ENCODE measurements at places on chromosomes 6 and 20. TPM values are rescaled to one million over a fixed set of nuclear protein-coding genes. Genes with fewer than 3 reads are reported as not detected.

Gene C20orf141
- total RNA-seq, result not detected

Gene DEF6
- 27.2 TPM for total RNA-seq

DNA sequence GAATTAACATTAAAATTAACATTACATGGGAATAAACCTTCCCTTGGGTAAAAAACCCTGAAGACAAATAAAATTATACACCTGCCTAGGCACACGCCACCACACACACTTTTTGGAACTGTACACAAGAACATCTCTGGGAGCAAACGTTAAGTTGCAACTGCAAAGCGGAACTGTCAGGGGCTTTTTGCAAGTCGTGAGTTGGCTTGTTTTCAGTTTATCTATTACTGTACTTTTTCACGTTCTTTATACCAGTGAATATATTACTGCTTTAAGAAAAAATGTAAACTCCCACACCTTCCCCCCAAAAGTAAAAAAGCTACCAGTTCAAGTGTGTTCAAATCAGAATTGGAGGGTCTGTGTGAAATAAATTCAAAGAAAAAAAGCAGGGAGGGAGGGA, 65.5 kb upstream of the NFATC2 start:
- DNase-seq, result no peak
- H3K36me3 ChIP-seq, result no peaks in the 10 kb centered on the region
- no peak overlapping the region for H3K4me3 ChIP-seq
- H3K27me3 ChIP-seq, result no peaks in the 10 kb centered on the region

- no peak for DNase-seq
- no peaks in the 10 kb centered on the region for H3K4me1 ChIP-seq
- H3K27me3 ChIP-seq, result no peaks in the 10 kb centered on the region
- H3K36me3 ChIP-seq, result no peaks in the 10 kb centered on the region
- H3K4me3 ChIP-seq, result no peak overlapping the region
- H3K27ac ChIP-seq, result no peak overlapping the region
These were observed 21.6 kb downstream of the SOBP start for GRCh38 chr6:107511511-107511993.

DNA sequence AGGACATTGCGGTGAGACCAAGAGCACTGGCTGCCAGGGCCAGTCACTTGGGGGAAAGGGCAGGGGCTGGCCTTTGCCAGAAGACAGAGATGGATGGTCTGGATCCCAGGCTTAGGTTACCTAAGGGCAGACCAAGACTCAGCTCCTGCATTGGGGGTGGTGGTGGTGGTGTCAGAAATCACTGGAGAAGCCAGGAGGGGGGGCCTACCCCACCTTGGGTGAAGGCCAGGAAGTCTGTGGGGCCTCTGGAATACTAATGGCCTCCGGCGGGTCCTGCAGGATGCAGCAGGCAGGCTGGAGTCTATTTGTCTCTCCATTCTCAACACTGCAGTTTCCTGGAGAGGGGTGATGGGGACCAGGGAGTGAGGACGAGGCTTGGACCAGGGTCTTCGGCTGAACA, 32.8 kb downstream of the CD40 start:
- DNase-seq, result no peak
- no peaks in the 10 kb centered on the region for H3K36me3 ChIP-seq
- no peak overlapping the region for H3K27ac ChIP-seq

- H3K27me3 ChIP-seq, result no peaks in the 10 kb centered on the region
- H3K27ac ChIP-seq, result no peak overlapping the region
- no peaks in the 10 kb centered on the region for H3K36me3 ChIP-seq
- no peaks in the 10 kb centered on the region for H3K4me1 ChIP-seq
- DNase-seq, result no peak
These were observed 117.6 kb downstream of the TRDN start for GRCh38 chr6:123519189-123519505.

DNA sequence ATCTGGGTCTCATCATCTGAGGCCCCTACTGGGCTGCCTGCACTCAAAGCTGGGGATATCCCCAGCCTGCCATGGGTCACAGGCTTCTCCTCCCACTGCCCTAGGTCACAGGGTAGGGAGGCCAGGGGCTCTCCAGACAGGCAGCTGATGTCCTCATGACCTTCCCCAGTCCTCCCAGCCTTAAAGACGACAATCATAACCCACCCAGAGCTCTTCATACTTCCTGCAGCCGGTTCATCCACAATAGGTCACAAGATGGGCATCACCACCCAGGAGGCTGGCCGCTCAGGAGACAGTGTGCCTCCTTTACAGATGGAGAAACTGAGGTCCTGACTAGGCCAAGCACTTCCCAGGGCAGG, 15.2 kb downstream of the TFEB start:
- H3K4me1 ChIP-seq, result peaks cover 27% of the 10 kb centered on the region
- no peak for DNase-seq
- H3K27me3 ChIP-seq, result no peaks in the 10 kb centered on the region
- peak overlapping the region; percentile 99 for H3K27ac ChIP-seq

- no peaks in the 10 kb centered on the region for H3K27me3 ChIP-seq
- peak; percentile 93 for DNase-seq
- H3K27ac ChIP-seq, result peak overlapping the region; percentile 80
- H3K4me3 ChIP-seq, result peak overlapping the region; percentile 63
- peaks cover 25% of the 10 kb centered on the region for H3K36me3 ChIP-seq
These were observed 1.2 kb downstream of the SLC2A4RG start for GRCh38 chr20:63740627-63741353.

- no peak overlapping the region for H3K4me3 ChIP-seq
- H3K27me3 ChIP-seq, result no peaks in the 10 kb centered on the region
- no peaks in the 10 kb centered on the region for H3K36me3 ChIP-seq
- no peak overlapping the region for H3K27ac ChIP-seq
These were observed 20.6 kb downstream of the JARID2 start for GRCh38 chr6:15266423-15266996.
